ENCODE measurements at places on chromosomes 3 and 15.

- no peak for DNase-seq
These were observed 114.9 kb downstream of the MCTP2 start for GRCh38 chr15:94346282-94346681.

GRCh38 chr15:39192351-39192750, 388.5 kb upstream of the THBS1 start:
- no peak for DNase-seq

GRCh38 chr3:188900421-188900951, 271.3 kb upstream of the TPRG1 start:
- no peak for DNase-seq

DNA sequence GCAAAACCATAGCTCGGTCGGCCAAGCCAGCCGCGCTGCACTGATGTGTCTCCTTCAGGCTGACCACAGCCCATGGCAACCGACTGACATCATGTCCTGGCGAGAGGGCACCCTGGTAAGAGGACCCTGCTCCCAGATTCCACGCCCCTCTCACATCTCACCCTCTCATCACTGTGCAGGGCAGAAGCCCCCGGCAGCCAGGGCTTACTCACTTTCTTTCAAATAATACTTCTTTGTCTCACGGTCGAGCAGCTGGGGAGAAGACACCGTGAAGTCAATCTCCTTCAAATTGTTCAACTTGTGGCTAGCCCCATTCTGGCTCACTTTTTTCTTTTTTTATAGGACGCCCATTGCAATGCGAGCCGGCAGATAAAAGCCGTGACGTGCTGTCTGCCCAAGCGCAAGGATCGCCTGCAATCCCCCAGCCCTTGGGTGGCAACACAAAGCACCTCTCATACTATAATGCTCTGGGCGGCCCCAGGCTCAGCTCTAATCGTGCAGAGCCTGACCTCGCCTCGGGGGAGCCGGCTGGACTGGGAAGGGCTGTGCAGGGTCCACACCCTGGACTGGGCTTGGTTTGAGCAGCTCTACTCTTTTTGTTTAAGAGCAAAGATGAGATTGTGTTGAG, 33.6 kb downstream of the VGLL4 start:
- DNase-seq: no peak

DNA sequence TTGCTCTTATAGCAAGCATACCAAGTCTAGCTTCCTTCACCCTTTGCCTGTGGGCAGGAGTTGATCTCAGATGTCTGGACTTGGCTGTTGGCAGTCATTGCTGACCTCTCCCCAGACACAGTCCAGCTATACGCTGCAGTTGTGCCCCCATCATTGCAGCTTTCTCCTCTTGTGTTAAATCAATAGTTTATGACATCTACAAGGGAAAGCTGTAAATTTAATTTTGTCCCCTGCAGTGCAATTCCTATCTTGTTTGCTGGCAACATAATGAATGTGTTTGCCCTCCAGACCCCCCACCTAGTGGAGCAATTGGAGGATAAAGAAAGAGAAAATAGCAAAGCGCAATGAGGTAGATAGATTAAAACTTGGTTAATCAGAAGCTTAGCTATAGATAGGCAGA, 280.2 kb downstream of the LSAMP start:
- no peak for DNase-seq

- no peak for DNase-seq
These were observed 20.9 kb downstream of the TRPM1 start for GRCh38 chr15:31080591-31081014.

DNA sequence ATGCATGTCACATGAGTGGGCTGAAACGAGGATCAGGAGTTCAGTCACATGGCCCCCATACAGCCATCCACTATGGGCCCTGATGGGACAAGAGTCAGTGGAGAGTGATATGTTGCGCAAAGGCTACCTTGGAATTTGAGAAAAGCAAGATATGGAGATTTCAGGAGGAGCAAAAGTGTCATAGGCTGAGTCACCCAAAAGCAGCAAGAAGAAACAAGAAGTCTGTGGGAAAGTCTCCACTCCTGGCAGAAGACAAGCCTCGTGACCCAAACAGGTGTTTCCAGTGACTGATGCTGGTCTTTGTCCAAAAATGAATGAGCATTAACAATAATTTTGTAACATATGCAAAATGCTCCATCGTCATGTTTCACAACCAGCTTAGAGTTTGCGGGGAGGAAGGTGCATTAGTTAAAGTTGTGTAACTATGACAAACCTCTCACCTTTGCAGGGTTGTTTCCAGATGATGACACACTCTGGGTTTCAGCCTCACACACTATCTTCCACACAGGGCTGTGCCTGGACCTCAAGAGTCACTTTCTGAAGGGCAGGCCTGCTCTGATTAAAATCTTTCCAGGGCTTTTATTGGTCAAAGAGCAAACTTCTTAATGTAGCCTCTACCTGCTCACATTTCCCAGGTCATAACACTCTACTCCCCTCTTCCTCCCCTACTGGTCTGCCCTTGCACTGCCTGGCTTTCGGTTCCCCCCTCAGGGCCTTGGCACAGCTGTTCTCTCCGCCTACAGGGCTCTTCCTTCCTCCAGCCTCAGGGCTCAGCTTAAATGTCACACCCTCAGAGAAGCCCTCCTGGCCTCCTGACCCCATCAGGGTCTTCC, 3.9 kb upstream of the DNASE1L3 start:
- no peak for DNase-seq

GRCh38 chr3:167750272-167750971, 14.9 kb downstream of the SERPINI1 start:
- DNase-seq: no peak

DNA sequence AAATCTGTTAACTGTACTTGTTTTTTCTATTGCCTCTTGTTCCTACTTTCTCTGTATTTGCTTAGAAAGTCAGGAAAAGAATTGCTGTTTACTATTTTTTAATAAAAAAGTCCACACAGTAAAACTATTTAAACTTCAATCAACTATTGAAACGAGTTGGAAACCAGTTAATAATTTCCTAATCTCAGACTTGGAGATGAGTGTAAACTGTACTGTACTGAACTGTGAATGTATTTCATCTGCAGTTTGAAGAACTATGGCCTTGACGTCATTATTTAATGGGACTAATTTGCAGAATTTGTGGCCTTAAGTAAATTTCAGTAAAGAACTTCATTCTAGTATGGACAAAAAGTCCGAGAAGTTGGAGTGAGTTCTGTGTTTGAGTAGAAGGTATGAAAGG, 89.1 kb downstream of the LRRC28 start:
- no peak for DNase-seq

DNA sequence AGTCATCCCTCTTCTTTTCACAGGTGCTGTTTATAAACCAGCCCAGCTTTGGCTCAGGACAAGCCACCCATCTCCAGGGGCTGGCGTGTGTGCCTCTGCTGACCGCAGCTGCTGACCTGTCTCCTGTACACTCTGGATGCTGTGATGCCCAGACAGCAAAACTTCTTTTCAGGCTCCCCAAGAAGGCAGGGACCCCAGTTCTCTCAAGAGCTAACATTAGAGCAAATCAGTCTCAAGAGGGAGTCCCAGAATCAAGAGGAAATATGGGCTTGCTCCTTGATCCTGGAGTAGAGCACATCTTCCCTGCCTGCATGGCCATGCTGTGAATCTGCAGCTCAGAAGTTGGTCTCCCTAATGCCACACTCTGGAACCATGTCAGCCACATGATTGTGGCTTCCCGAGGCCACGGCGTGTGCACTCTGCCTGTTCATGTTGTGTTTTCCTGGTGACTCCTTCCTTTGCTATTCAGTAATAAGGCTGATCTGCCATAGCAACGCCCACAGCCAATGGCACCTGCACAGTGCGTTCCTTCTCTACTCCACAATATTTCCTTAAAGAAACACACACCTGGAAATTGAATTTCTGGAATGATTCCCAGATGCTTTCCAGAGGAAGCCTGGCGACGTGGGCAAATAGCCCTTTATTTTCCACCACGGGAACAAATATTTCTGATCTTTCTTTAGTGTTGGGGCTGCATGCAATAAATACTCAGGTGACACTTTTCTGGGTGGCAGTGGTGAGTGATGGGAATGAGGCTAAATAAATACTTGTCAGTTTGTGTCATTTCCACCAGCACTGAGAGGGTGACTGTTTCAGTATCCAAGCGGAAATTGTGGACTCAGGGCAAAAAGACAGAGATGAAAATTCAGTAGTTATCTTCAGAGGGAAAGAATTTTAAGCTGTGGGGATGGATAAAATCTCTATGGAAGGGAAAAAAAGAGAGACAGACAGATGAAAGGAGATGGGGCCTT, 21.9 kb upstream of the THSD4 start:
- DNase-seq: no peak

DNA sequence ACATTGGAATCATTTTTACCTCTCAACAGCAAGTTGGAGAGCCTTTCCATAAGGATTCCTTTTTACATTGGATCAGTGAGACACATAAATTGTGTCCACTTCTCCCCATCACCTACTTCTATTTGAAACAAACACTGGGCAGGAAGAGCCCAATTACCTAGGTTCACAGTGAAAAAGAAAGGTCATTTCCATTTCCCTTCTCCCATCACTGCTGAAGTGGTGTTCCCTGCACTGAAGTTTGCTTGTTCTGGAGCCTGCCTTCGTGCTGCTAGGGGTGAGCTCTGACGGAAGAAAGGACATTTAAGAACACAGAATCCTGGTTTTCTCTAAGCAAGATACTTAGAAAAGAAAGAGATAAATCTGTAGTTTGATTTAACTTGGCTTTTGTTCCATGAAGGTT, 123.8 kb upstream of the ZBTB20 start:
- DNase-seq: no peak

- DNase-seq: no peak
These were observed 10.9 kb upstream of the LYSMD4 start for GRCh38 chr15:99744142-99744541.

DNA sequence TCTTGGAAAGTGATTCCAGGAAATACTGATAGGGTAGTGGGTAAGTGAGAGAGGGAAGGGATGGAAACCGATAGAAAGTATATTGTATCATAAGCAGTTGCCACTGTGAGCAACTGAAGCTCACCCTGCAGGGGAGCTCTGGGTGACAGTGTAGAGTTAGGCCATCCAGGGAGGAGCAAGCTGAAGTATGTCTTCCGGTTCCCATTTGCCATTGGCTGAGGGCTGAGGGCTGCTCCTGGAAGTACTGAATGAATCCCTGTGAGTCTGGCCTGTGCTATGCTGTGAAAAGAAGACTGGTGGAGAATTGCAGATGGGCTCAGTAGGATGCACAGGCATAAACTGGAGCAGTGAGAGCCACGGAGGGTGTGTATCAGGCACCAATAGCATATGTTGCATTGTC, 348.3 kb downstream of the MFSD1 start:
- no peak for DNase-seq

- DNase-seq: no peak
These were observed 986.0 kb downstream of the ROBO2 start for GRCh38 chr3:78025916-78026315.

GRCh38 chr3:129199366-129199765, 15.7 kb upstream of the CNBP start:
- DNase-seq: no peak

DNA sequence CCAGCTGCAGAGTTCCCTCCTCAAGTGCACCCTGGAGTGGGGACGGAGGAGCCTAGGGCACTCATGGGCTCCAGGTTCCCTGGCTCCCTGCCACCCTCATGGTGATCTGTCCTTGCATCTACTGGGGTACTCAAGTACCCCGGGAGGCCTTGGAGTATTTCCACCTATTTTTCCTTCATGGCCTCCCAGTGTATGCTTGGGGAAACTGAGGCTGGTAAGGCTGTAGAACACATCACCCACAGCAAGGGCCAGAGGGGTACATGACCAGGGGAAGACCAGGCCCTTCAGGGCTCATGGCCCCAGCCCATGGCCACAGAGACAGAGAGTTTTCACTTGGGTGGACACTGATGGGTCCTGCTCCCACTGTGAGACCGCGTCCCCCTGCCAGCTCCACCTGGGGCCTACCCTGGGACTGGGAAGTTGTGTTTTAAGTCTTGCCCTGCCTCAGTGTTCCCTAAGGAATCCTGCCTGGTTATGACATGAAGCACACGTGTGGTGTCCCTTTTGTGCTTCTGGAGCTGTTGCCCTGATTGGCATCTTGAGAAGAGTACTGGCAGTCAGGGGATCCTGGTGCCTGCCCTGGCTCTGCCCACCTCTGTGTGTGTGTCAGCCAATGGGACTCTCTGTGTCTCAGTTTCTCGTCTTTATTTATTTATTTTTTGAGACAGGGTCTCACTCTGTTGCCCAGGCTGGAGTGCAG, 132.8 kb downstream of the TJP1 start:
- DNase-seq: no peak

DNA sequence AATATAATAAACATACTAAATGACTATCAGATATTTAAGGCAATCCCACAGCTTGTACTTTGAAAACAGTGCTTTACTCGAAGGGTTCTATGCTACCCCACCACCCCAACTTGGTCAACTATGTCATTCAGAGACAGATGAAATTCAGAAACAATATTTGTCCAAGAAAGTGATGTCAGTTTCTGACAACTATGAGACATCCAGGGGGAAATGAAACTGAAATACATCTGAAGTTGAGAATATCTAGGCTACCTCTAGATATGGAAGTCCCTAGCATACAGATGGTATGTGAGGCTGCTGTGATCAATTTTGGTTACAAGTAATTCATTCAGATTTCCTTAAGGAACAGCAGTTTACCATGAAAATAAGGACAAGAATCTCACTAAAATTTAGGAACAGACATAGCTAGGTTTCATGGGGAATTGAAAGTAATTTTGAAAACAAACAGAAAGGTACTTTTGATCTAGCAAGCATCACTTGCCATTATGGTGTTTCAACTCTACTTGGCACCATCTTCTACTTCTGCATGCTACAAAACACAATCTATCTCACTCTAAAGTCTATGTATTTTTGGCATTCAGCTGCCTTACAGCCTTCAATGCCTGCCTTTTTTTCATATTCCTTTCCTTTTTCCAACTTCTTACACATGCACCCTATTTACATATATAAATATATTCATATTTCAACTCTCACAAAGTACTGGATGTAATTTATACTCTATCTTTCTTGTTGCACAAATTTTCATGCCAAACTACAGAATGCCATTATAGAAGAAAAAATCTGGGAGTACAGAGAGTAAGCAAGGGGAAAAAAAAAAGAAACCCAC, 21.7 kb downstream of the ATG3 start:
- no peak for DNase-seq

DNA sequence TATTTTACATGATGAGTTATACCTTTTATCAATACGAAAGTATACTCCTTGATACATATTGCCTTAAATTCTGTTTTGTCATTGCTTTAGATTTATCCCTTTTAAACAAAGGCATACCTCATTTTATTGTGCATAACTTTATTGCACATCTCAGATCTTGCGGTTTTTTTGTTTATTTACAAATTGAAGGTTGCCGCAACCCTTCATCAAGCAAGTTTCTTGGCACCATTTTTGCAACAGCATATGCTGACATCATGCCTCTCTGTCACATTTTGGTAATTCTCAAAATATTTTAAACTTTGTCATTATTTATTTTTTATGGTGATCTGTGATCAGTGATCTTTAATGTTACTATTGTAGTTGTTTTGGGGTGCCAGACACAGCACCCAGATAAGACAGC, 20.9 kb downstream of the SNRK start:
- no peak for DNase-seq

DNA sequence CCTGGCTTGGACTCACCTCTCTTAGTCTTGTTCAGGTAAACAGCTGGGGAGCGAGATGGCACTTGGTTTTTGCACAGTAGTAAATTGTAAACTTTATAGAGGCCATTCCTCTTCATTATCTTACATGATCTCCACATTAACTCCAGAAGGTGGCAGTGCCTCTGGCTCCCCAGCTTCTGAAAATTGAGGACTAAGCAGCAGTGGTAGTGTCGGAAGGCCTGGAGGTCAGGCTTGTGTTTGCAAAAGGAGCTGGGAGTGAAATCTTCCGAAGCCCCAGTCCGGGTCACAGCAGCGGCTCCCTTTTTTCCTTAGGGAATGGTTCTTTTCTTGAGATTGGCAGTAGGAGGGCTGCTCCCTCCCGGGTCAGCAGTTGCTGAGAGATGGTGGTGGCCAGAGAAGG, 85.7 kb downstream of the FNDC3B start:
- no peak for DNase-seq

- DNase-seq: no peak
These were observed 24.7 kb upstream of the KIF23 start for GRCh38 chr15:69389426-69389825.

Measured in stimulated activated CD4-positive, alpha-beta T cell treated with anti-CD3 and anti-CD28 coated beads, Interleukin-15, amount 100 ng/mL, for 1 hour (primary cell).